CD14-positive monocyte (primary cell): ENCODE measurements at places on chromosomes 3 and 15.

DNA sequence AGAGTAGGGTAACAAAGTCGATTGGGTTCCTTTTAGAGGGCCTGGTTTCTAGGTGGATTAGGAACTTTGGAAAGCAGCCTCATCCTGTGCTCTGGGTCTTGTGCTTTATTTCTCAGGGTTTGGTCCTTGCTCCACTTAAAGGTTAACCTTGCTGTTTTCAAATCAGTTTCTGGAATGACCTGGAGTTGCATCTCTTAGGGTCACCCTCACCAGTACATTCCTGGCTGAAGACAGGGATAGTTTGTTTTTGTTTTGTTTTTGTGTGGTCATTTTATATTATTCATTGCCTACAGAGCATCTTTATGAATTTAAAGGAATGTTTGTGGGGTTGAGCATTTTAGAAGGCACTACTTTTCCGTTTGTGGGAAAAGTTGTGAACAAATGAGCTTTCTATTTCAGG, 45.5 kb upstream of the ZNF280D start:
- peaks cover 6% of the 10 kb centered on the region for H3K4me1 ChIP-seq
- DNase-seq: no peak
- no peak overlapping the region for H3K4me3 ChIP-seq
- no peaks in the 10 kb centered on the region for H3K36me3 ChIP-seq
- no peak overlapping the region for H3K27ac ChIP-seq

DNA sequence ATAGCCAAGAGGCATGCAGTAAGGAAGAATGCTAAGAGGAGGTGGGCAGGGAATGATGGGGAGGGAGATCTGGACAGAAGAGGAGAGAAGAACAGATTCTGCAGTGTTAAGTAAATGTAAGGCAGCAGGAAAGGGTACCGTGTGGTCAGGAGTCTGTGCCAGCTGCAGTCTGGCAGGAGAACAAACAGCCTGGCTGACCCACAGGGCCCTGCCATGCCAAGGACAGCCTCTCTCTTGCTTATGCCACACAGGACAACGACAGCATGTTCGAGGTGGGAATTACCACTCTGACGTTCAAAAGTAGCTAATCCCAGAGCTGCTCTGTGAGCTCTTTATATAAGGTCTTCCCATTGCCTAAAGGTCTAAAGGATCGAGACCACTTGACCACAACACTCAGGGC, 31.3 kb downstream of the DAPK2 start:
- no peak overlapping the region for H3K4me3 ChIP-seq
- H3K4me1 ChIP-seq: peaks cover 7% of the 10 kb centered on the region
- H3K27me3 ChIP-seq: no peaks in the 10 kb centered on the region
- H3K36me3 ChIP-seq: no peaks in the 10 kb centered on the region
- H3K27ac ChIP-seq: no peak overlapping the region

- no peak overlapping the region for H3K27ac ChIP-seq
- H3K4me1 ChIP-seq: no peaks in the 10 kb centered on the region
- H3K36me3 ChIP-seq: no peaks in the 10 kb centered on the region
- H3K27me3 ChIP-seq: peaks cover 6% of the 10 kb centered on the region
- H3K4me3 ChIP-seq: no peak overlapping the region
These were observed 36.1 kb downstream of the BNC1 start for GRCh38 chr15:83248151-83249029.

GRCh38 chr15:60121845-60122244, 117.7 kb downstream of the FOXB1 start:
- no peaks in the 10 kb centered on the region for H3K27me3 ChIP-seq
- DNase-seq: no peak
- no peak overlapping the region for H3K27ac ChIP-seq
- H3K4me1 ChIP-seq: no peaks in the 10 kb centered on the region

DNA sequence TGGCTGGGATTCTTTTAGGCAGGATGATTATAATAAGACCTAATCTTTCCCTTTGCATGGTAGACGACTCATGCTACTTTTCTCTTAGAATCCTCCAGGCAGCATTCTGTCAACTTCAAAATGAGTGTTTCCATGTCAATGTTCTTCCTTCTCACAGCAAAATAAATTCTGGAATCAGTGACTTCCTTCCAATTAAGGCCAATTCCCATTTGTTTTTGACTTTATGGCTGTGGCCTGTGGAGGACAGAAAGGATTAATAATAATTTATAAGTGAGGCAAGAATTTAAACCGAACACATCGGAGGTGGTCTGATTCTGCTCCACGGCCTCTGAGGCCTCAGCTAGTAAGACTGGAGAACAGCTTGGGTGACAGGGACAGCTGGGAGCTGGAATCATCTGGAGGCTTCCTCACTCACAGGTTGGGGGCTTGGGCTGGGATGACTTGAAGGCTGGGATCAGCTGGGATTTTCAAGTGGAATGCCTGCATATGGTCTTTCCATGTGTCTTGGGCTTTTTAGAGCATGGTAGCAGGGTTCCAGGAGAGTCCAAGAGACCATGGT, 241.8 kb upstream of the MCTP2 start:
- no peak overlapping the region for H3K4me3 ChIP-seq
- no peaks in the 10 kb centered on the region for H3K27me3 ChIP-seq
- no peaks in the 10 kb centered on the region for H3K36me3 ChIP-seq
- no peak for DNase-seq
- no peaks in the 10 kb centered on the region for H3K4me1 ChIP-seq

DNA sequence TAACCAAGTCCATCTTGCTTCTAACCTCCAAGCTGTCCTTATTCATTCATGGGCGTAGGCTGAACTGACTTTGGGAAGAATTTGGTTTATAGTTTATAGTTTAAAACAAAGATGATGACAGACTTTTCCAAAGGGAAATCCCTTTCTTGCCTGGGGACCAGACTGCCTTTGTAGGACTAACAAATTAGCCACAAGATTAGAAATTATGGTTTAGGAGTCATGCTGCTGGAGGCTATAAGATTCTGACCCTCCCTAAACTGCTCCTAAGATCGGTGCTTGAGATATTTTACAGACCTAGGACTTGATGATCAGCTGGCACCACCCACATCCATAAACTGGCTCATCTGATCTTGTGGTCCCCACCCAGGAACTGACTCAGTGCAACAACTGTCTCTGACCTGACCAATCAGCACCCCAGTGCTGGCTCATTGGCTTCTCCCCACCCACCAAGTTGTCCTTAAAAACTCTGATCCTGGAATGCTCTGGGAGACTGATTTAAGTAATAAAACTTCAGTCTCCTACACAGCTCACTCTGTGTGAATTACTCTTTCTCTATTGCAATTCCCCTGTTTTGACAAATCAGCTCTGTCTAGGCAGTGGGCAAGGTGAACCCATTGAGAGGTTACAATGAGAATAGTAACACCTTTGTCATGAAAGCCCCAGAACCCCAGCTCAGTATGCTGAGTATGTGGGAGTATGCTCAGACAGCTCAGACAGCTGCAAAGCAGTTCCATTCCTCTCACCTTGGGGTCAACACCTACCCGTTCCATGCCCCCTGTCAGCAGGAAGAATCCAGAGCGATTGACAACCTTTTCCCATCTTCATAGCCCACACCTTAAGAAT, 51.6 kb upstream of the C15orf39 start:
- no peaks in the 10 kb centered on the region for H3K27me3 ChIP-seq
- DNase-seq: peak; percentile 58
- no peaks in the 10 kb centered on the region for H3K36me3 ChIP-seq
- peaks cover 54% of the 10 kb centered on the region for H3K4me1 ChIP-seq
- H3K4me3 ChIP-seq: peak overlapping the region; percentile 15
